T-helper 22 cell (primary cell): ENCODE measurements at places on chromosomes 3 and 15.

DNA sequence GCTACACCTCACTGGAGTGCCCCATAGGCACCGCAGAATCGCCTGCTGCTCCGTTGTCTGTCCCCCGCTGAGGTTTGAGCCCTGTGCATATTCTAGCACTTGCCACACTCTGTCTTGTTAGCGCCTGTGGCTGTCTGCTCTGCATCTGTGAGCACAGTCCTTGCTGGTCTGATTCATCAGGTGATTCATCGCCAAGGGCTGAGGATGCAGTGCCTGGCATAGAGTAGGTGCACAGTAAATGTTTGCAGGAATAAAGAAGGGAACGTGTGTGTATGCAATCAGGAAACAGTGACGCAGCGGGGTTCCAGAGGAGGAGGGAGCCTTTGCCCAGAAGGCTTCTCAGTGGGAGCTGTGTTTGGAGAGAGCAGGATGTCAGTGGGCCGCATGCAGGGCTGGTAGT is 124.0 kb upstream of the PLXNA1 start:
- DNase-seq, result no peak

GRCh38 chr15:28895566-28895965 is 9.8 kb downstream of the APBA2 start:
- no peak for DNase-seq

DNA sequence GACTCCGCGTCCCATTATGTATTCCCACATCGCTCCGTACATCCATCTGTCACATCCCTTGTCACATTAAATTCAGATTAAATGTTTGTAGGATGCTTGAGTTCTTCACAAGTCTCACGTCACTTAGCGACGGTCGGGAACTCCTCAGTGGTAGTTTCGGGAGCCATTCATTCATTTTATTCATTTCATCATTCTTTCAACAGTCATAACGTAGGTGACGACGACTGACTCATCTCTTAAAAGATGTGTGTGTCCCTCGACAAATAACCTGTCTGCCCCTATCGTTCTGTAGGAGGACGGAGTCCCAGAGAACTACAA is 272 bp upstream of the SRPRB start:
- DNase-seq, result no peak

GRCh38 chr3:61893840-61894566 is 332.6 kb downstream of the PTPRG start:
- no peak for DNase-seq

- DNase-seq, result no peak
Measured at GRCh38 chr3:149221783-149222517, at the start of gene CP. Gene CP, minus strand, starts transcription at chr3:149221829. Its CDS starts 37 bp downstream, at chr3:149221792.

- DNase-seq, result no peak
Measured at GRCh38 chr3:160084998-160085397, 96.4 kb downstream of the IL12A start.

GRCh38 chr3:67609709-67610108 is 44.7 kb downstream of the SUCLG2 start:
- DNase-seq, result no peak

DNA sequence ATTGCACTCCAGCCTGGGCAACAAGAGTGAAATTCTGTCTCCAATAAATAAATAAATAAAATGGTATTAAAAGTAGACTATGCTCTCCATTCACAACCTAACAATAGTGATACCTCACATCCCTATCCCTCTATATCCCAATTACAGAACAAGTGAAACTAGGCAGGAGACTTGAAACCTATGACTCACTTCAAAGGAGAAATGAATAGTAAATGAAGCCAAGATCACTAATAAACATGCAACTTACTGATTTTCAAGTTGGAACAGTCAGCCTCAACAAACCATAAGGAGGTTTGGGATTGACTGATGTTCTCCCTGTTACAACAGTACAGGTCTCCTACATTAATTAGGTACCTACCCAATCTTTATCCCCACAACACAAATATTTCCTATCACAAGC is 103.4 kb downstream of the GSK3B start:
- DNase-seq, result no peak
